ENCODE measurements at places on chromosomes 7 and 10.

GRCh38 chr10:90993340-90993739, 72.5 kb upstream of the ANKRD1 start:
- DNase-seq, result no peak

DNA sequence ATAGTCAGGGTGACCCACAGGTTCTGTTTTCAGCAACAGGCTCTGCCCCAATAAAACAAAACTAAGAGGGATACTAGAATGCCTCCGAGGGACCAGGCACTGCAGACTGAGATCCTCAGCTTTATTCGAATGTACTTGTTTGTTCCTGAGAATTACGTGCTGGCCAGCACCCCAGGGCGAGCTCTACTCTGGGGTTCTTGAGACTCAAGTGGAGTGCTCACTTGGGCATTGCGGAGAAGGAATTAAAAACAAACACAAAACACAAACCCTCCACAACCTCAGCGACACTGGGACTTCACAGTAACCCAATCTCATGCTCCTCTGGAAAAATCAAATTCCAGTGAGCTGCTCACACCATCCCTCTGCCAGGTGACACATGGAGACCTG, 250.7 kb downstream of the TNS3 start:
- no peak for DNase-seq

- DNase-seq, result no peak
These were observed 285.2 kb downstream of the CAMK1D start for GRCh38 chr10:12634621-12634931.

GRCh38 chr7:28605427-28606085, 193.2 kb downstream of the CREB5 start:
- no peak for DNase-seq

GRCh38 chr10:53123311-53123710, 350.7 kb upstream of the MBL2 start:
- DNase-seq, result no peak

GRCh38 chr7:106465704-106466468, 181.1 kb upstream of the NAMPT start:
- DNase-seq, result no peak

GRCh38 chr10:77034795-77035194, 602.8 kb downstream of the KCNMA1 start:
- no peak for DNase-seq

- no peak for DNase-seq
These were observed 469.9 kb downstream of the GALNT17 start for GRCh38 chr7:71601851-71602250.

DNA sequence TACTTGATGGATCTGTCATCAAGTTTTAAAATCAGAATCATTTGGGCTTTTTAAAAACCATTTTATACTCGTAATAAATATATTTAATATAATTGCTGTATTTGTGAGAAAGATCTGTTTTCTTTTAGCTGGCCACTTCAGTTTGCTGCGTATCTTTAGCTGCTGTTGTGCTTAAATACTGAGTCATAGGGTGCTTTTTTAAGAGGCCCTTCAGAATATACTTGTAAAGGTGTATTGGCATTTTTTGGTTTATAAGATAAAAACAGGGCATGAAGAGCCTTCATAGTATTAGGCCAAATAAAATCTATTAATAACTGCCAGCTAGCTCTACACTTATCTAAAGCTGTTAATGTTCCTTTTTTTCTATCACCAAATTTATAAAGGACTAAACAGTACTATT, 43.8 kb downstream of the STK17A start:
- no peak for DNase-seq

GRCh38 chr7:49876202-49876601, 102.8 kb downstream of the VWC2 start:
- DNase-seq, result no peak

DNA sequence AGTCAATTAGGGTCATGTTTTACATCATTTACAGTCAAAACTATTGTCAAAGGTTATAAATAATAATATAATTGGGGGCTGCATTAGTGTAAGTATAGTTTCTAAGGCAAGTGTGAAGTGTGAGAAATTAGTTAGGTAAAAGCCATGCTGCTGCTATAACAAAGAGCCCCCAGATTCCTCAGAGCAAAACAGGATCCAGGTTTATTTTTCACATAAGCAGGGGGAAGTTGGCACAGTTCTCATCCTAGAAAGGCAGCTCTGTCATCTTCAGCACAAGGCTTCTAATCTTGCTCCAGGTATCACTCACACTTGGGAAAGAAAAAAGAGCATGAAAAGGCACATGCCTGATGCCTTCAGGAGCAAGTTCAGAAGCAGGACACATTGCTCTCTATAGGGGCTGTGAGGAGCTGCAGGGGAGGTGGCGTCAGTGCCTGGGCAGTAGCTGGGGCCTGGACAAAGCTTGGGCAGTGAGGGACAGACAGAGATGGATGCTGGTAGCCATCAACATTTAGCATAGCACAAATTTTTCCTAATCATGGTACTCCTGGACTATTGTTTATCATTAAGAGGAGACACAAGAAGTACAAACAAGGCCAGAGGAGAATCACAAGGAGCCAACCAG, 170.6 kb downstream of the PKD1L1 start:
- no peak for DNase-seq

GRCh38 chr10:118672766-118673715, 77.6 kb upstream of the PRLHR start:
- DNase-seq, result no peak

- DNase-seq, result no peak
These were observed 219.1 kb upstream of the KLF6 start for GRCh38 chr10:4004144-4004543.

DNA sequence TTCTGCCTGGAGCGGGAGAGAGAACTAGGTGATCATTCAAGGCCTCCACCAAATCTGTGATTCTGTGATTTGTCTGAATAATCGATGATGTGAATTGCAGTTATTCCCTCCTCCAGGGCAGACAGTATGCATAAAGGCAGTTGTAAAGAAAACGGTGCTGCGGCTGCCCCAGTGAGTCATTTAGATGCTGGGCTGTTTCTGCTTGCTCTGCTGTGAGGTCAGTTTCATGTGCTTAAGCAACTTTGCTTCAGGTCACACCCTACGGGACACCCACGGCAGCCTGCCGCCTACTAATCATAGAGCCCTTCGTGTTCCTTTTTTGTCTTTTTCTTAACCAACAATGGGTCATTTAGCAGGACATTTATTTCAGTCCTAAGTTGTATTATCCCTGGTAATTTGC, 158.1 kb upstream of the PITRM1 start:
- DNase-seq, result no peak

DNA sequence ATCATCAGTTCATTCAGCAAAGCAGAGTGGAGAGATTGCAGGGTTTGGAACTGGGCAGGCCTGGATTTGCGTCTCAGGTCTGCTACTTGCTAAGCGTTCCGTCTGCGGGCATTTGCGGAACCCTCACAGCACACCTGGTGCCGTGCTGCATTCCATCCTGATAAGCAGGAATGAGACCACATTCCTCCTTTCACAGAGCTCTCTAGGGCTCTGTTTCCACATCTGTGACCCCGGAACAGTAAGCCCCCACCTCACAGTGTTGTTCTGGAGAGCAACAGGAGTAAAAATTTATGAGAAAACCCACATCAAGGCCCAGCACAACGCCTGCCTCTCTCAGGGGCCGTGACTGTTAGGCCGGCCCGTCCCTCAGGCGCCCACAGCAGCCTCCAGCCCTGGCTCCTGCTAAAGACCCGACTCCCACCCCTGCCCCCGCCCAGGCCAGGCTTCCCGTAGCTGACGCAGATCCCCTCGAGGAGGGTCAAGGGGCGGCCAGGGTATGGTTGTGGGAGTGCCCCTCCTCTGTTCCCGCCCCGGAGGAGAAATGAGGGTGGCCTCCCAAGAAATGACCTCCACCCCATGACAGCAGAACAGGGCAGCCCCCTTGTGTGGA, 128.9 kb downstream of the RGS10 start:
- DNase-seq, result no peak

DNA sequence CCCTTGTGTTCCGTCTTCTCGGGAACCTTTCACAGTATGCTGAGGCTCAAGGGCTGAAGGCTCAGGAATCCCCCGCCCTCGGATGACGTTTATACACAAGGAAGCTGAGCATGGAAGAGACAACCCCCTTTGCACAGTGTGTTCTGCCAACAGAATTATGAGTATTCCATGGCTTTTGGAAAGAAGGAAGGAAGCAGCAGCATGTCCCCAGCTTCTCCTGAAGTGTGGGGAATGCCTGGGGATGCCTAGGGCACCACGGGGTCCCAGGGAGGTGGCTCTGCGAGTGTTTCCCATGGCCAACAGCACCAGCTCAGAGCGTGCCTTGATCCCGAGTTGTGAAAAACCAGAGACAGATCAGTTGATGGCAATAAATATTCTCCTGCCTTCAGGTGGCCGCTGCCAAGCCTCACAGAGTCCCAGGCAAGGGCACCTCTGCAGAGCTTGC, 88.8 kb upstream of the DDC start:
- DNase-seq, result no peak

GRCh38 chr10:133418289-133418993, 6.0 kb downstream of the SPRN start:
- DNase-seq, result no peak

DNA sequence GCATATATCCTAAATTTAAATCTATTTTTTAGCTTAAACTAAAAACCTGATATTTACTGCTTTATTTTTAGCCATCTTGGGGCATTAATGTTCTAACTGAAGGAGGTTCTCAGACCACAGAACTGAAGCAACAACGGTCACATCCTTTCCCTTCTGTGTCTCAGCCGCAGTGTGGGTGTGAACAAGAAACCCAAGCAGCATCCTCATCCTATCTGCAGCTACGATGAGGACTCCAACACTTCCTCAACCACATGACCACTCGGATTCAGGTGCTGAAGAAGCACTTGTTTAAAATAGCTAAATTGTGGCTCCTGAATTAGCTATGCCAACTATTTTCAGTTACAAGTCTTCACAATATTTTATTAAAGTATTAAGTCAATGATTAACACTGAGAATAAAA, 5.3 kb downstream of the ESYT2 start:
- no peak for DNase-seq

DNA sequence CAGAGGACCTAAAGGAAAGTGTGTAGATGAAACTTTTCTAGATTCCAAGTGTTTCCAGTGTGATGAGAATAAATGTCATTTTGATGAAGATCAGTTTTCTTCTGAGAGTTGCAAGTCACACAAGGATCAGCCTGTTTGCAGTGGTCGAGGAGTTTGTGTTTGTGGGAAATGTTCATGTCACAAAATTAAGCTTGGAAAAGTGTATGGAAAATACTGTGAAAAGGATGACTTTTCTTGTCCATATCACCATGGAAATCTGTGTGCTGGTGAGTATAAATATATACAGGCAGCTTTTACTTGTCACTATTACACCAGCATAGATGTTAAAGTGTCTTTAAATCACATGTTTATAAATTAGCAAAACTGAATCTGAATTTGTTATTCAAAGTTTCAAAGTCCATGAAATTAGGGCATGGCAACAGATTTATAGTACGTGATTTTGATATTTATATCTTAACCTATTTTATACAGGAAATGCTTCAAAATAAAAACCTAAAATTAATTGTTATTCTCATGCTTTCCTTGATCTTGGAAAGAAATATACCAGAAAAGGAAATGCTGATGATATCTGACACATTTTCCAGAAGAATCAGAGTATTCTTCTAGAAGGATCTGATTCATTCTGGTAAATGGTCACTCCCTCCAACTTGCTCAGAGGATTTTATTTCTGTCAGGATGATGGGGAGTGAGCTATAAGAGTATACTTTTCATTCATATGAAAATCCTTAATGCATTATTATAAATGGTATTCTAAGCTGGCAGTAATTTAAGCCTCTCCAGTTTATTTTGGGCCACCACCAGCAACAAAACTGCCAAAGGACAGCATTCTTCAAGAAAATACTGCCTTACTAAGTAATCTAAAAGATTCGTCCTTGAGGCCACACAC, 71.4 kb downstream of the ITGB8 start:
- DNase-seq, result no peak

- DNase-seq, result no peak
These were observed 18.0 kb downstream of the SEMA3C start for GRCh38 chr7:80900583-80901576.

- no peak for DNase-seq
These were observed 5.8 kb upstream of the LRRC4 start for GRCh38 chr7:128037081-128037480.

DNA sequence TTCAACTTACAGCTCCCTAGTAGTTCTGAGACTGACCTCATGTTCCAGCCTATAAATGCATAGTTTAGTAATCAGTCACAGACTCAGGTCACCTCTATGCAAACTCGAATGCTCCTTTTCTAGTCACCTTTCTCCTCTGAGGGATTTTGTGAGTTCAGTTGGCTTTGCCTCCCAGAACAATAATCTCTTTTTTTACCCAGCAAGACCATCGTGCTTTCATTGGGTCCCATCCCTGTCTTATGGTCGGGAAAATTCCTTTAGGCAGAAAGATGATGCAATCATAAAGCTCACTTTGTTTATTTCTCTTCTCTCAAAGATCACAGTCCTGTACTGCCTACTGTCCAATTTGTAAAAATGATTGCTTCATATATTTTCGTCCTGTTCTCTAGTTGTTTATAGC, 38.4 kb downstream of the TWIST1 start:
- DNase-seq, result no peak

DNA sequence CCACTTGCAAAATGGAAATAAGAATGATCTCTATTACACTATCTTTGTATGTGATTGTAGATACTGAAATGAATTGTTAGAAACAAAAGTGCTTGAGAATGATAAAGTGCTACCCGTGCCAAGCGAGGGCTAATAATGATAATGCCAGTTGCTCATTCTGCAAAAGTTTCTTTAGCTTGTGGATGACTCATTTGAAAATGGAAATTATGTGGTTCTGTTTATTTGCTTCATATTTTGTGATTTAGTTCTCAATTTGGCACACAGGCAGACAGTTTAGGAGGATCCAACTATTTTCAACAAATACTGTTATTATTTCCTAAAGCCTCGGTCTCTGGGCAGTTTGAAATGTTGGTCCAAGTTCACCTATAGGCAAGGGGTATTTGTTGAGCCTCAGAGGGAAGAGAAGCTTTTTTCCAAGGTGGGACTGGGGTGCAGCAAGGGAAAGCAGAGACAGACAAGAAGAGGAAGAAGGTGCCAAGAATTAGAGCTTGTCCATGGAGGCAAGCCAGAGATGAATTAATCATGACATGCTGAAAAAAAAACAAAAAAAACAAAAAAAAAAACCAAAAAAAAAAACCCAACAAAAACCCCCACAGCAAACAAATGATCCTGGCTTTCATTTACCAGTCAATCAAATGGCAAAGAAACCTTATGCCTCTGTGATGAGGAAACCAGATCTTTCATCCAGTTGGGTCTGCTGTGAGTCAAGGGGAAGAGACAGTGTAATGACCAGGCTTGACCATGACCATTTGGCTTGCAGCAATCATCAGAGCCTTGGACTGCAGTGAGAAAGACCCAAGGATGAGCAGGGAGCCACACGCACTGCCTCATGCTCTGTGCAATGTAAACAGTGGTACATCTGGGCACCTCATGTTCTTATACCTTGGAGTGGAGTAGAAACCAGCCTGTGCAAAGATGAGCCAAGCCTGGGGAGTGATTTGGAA, 285.0 kb upstream of the HABP2 start:
- no peak for DNase-seq

GRCh38 chr7:156172638-156173037, 360.4 kb upstream of the SHH start:
- no peak for DNase-seq

DNA sequence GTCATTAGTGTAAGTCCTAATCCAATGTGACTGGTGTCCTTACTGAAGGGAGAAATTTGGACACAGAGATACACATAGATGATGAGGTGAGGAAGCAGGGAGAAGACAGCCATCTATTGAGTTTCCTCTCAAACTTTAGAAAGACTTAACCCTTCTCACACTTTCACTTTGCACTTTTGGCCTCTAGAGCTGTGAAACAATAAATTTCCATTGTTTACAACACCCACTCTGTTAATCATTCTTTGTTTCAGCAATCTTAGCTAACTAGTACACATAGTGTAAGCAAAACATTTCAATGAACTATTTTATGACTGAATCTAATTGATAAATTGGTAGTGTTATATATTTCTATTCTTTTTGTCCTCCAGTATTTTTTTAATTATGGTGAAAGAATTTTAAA, 1092.8 kb upstream of the POT1 start:
- DNase-seq, result no peak

All from NCI-H1048 (cell line).